ENCODE measurements at places on chromosomes 11 and 22.
A peak's percentile ranks its signal among the peaks of the same experiment; 100 is the strongest.

GRCh38 chr11:69205743-69206612, 50.2 kb downstream of the SMIM38 start:
- ATAC-seq: no peak

- ATAC-seq: no peak
Measured at GRCh38 chr22:49955581-49956417, 4.8 kb upstream of the PIM3 start.

GRCh38 chr11:126711977-126712625, 288.5 kb downstream of the KIRREL3 start:
- no peak for ATAC-seq

DNA sequence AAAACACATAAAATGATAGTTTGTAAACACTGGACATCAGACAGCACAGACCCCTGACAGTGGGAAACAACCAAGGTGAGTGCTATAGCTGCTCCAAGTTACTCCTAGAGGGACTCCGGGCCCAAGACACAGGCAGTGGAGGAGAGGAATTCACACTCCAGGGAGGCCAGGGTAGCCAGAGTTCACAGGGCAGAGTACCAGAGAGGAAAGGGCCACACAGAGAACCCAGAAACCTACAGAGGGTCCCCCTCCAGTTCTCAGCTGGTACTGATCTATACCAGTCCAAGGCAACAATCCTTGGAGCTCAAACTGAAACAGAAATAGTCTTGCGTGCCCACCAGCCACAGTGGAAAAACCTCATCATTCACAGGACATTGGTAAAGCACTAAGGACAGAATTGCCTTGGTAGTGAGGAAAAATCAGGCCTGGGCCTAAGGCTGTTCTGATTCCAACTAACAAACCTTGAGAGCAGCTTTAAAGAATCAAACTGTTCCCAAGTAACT, 7.6 kb downstream of the VPS37C start:
- ATAC-seq: no peak

- ATAC-seq: no peak
Measured at GRCh38 chr11:43010042-43010441, 301.8 kb upstream of the API5 start.

- ATAC-seq: no peak
Measured at GRCh38 chr22:43477966-43478365, 66.2 kb downstream of the MPPED1 start.

GRCh38 chr11:31818425-31818755, 7.3 kb upstream of the PAX6 start:
- ATAC-seq: no peak

DNA sequence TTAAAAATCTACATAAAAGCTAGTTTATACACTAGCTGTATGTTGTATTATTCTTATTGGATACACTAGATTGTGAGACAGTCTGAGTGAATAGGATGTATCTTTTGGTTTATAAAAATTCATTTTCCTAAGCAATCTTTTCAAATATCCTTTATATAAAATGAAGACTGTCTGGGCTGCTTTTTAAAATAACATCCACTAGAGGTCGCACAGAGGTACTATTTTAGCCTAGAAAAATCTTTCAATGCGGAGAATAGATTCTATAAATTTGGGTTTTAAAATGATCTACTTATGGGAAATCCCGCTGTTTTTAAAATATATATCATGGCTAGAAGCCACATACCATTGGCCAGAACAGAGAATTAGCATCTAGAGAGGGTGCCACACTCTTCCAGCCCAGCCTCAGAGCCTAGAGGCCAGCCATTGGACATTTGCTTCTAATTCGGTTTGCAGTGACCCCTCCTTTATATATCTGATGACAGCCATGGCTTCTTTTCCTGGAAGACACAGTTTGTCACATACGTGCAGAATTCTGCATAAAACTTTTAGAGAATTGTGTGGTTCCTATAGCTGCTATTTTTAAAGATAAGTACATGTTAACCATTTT, 7.3 kb downstream of the C11orf97 start:
- no peak for ATAC-seq

- no peak for ATAC-seq
Measured at GRCh38 chr22:24482575-24482974, 12.6 kb upstream of the UPB1 start.

DNA sequence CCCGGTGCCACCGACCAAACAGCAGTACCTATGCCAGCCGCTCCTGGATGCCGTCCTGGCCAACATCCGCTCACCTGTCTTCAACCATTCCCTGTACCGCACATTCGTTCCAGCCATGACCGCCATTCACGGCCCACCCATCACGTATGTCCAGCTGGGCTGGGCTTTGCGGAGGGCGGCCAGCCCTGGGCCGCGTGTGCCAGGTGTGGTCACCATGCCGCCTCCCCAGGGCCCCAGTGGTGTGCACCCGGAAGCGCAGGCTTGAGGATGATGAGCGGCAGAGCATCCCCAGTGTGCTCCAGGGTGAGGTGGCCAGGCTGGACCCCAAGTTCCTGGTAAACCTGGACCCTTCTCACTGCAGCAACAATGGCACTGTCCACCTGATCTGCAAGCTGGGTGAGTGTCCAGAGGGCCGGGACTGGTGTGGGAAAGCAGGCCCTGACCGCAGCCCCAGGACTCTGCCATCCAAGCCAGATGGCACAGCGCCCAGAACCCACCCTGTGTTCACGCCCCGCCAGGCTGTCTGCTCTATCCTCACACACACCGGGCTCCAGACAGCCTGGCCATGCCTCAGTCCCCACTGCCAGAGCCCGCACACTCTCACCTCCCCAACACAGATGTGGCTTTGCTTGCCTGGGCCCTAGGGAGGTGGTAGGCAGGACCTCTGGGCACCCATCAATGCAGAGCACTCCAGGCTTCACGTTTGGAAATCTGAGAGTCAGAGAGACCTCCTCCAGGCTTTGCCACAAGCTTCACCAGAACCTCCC, 77.6 kb downstream of the MED15 start:
- ATAC-seq: no peak

- no peak for ATAC-seq
Measured at GRCh38 chr11:70049045-70049444, 29.1 kb upstream of the ANO1 start.

DNA sequence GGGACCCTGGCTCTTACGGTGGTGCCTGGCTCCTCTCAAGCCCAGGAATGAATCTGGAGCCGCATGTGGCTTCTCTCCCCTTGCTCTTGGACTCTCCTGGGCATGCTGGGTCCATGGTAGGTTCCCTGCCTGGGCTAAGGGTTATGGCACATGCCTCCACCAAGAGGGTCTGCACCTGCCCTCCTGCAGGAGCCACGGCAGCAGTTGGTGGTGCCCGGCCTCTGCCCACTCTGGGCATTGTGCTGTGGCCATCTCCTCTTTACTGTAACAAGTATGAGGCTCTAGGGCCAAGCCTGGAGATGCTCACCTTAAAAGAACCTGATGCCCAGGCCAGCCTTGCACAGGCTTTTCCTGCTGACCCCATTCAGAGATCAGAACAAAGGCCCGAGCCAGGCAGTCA, 104.0 kb upstream of the PITPNB start:
- ATAC-seq: no peak

DNA sequence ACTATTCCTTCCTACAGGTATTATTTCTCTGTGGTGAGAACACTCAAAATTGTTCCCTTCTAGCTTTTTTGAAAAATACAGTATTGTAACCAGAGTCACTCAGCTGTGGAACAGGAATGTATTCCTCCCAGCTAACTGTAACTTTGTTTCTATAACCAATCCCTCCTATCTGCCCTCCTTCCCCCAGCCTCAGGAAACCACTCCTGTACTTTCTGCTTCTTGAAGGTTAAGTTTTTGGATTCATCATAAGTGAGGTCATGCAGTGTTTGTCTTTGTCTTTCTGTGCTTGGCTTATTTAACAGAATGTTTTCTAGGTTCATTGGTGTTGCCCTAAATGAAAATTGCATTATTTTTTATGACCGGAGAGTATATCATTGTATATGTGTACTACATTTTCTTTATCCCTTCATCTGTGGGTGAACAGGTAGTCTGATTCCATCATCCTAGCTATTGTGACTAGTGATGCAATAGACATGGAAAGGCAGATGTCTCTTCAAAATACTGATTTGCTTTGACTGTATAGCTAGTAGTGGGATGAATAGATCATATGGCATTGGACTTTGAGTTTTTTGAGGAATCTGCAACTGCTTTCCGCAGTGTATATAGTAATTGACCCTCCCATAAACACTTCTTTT, 112.9 kb upstream of the GRK3 start:
- ATAC-seq: no peak

DNA sequence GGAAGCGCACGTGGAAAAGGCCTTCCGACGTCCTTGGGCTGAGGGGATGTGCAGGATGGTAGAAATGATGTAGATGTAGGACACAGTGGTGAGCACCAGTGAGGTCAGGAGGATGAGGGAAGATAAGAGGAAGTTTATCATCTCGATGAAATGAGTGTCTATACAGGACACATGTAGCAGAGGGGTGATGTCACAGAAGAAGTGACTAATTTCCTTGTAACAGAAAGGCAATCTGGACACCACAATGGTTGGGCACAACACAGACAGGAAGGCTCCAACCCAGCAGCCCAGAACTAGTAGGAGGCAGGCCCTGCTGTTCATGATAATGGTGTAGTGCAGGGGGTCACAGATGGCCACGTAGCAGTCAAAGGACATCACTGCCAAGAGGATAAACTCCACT, 35.0 kb upstream of the OR6M1 start:
- no peak for ATAC-seq

- no peak for ATAC-seq
Measured at GRCh38 chr11:115159207-115159606, 345.0 kb downstream of the CADM1 start.

- no peak for ATAC-seq
Measured at GRCh38 chr11:17366495-17366894, 14.9 kb downstream of the NCR3LG1 start.

DNA sequence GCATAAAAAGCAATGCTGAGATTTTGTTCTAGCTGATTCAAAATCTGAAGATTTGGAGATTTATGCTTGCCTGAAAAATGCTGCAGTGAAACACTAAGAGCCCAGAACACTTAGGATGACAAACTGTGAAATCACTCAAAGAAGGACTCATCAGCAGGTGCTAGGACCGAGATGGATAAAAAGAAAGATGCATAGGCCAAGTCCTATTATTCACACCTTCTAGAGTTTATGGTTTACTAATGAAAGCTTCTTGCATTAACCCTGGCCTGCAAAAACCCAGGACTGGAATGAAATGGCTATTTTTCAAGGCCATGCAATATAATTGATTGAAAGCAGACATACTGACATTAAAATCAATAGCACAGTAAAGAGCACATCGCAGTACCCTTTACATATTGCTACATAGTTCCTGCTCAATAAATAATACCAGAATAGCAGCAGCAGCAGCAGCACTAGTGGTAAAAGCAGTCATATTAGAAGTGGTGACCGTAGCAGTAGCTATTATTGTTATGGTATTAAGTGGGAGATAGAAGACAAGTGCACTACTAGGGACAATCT, 161.7 kb downstream of the RAB38 start:
- ATAC-seq: no peak

- ATAC-seq: no peak
Measured at GRCh38 chr22:39475337-39475736, 18.5 kb downstream of the MGAT3 start.

- ATAC-seq: no peak
Measured at GRCh38 chr11:99148352-99148751, 127.6 kb downstream of the CNTN5 start.

GRCh38 chr11:125637840-125638239, 12.9 kb downstream of the CHEK1 start:
- no peak for ATAC-seq

DNA sequence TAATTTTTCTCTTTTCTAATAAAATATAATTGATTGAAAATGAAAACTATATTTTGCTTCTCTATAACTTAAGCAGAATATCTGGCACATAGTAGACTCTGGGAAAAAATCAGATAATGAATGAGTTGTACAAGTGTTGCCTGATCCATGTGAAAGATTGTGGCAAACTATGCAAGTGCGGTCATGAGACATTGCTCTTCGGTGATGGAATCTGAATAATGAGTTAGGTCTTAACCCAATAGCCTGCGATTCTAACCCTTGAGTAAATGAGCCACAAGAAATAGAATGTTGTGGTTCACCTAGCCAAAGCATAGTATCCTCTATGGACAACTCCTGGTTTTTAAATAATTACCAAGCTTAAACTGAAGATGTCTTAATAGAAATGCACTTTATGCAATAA, 333.7 kb upstream of the LUZP2 start:
- no peak for ATAC-seq

GRCh38 chr22:46471901-46472721, 65.3 kb downstream of the CELSR1 start:
- ATAC-seq: no peak

DNA sequence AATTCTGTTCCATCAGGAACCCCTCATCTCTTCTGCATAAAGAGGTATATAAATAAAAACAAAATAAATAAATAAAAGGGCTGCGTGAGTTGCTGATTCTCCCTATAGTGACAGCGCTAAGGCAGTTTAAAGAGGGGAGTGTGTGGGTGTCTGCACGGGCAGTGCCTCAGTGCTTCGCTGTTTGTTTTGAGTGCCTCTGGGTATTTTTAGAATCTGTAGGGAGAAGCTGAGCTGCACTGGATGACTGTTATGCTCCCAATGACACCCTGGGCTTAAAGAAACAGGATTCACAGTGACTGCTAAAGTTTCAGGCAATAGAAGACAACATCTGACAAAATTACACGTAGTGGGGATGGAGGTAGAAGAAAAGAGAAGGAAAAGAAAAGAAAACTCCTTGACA, 38.8 kb downstream of the SLC1A2 start:
- ATAC-seq: no peak

DNA sequence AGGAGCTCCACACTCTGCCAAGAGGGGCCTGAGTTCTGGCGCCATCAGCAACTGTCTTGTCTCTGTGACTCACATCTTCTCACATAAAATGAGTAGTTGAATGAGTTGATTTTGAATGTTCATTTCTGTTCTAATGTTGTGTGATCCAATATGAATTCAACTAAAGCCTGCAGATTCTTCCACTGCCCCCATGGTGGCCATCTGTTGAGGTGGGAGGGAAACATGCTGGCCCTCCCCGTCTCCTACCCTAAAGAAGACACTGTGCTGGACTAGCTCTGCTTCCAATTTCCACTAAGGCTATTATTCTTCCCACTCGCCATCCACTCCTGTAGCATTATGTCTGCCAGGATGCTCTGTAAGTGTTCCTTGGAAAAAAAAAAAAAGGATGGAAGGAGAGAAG, 555.6 kb upstream of the LARGE1 start:
- no peak for ATAC-seq

DNA sequence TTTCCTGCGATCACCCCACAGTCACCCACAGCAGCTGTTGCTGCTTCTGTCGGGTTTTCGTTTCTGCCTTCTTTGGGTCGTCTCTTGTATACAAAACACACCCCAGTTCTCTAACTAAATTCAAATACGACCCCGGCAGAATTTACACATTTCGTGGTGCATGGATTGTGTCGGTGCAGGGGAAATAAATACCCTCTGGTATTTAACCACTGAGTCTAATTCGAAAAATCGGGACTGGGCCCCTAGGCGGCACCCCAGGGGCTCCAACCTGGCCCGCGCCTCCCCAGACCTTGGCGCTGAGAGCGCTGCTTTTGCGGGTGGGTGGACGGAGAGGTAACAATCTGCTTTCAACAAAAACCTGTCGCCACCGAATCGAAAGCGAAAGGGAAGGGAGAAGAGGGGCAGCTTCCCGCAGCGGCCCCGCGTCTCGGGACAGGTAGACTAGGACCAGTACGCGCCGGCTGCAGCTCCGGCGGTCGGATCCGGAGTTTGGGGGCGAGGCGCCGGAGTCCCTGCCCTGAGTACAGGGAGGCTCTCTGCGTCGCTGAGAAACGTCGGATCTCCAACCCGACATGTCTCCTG, 4.4 kb downstream of the ALX4 start:
- ATAC-seq: peak; percentile 45

- ATAC-seq: no peak
Measured at GRCh38 chr11:94184846-94185245, 56.2 kb downstream of the PANX1 start.

GRCh38 chr11:64240435-64241240, at the start of gene FKBP2:
Gene FKBP2 (plus strand): TSS chr11:64241095. CDS start chr11:64242388, 1,293 bp downstream.
- peak; percentile 74 for ATAC-seq

GRCh38 chr11:129722529-129722928, 93.1 kb upstream of the TMEM45B start:
- ATAC-seq: no peak
